Muscle of leg (tissue), 16 donors: ENCODE measurements at places on chromosomes 1 and 21. TPM values are rescaled to one million over a fixed set of nuclear protein-coding genes. Genes with fewer than 3 reads are reported as not detected.

DNA sequence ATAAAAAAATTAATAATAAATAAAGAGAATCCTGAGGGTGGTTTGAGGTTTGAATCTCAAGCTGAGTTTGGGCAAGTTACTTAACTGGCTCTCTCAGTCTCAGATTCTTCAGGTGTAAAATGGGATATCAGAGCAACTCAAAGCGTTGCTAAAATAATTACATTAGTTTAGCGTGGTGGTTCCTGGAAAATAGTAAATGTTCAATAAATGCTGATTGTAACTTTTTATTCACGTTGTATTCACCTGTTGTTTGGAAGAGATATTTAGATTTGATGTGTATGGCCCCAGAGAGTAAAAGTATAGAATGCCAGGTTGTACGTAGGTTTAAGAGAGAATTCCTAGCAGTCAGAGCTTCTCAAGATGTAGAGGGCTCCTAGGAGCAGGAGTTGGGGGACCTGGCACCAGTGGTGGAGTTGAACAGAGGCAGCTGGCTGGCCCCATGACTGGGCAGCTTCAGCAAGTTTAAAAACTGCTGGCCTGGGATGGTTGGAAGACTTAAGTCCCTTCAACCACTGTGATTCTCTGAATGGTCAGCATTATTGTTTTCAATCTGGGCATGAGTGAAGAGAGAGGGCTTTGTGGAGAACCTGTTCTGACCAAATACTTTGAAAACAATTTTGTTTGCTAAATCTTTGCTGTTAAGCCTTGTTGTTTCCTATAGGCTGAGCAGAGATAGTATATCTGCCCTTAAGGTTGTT is 22.4 kb downstream of the PRCC start:
- no peak overlapping the region for H3K27ac ChIP-seq
- no peak overlapping the region for H3K4me3 ChIP-seq
- H3K27me3 ChIP-seq, result no peaks in the 10 kb centered on the region
- no peaks in the 10 kb centered on the region for H3K4me1 ChIP-seq

DNA sequence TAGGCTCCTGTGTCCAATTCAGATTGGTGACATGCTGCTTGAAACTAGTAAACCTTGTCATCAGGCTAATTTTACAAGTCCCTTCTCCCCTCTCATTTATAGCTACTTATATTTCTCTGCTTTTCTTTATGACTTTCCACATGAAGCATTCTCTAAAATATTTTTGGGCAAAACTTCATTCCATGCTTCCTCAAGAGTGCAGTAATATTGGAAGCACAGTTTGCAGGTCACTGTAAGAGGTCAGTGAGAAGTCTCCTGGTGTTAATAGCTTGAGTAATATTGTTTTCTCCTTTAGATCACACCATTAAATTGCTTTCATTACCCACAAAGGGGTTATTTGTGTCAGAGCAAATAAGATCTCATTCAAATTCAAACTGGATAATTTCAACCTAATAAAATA is 46.6 kb downstream of the LPAR3 start:
- DNase-seq, result no peak
- no peaks in the 10 kb centered on the region for H3K36me3 ChIP-seq
- no peak overlapping the region for H3K4me3 ChIP-seq
- no peaks in the 10 kb centered on the region for H3K27me3 ChIP-seq
- H3K4me1 ChIP-seq, result no peaks in the 10 kb centered on the region

DNA sequence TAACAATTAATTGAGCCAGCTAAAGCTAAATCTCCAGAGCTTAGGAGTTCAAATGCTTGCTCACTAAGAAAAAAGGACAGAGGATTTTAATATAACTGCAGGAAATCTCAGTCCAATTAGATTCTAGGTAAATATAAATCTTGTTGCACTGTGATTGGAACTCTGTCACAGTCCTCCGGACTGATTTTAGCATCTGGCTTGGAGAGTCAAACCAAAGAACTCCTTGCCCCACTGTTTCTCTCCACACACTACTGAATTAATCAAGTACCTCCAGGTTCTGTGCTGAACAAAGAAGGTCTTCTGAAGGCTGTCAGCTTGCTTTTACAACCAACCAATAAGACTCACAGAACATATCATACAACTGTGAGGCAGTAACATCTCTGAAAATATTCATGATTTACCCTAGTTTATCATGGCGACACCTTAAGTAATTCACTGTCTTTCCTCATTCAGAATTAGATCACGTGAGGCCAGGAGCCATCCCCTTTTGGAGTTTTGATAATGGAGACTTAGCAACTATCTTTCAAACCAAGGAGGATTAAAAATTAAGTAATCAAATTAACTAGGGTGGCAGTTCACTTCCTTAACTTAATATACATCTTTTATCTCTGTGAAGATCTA is 176.0 kb downstream of the RERE start:
- no peak for DNase-seq
- H3K36me3 ChIP-seq, result no peaks in the 10 kb centered on the region
- no peaks in the 10 kb centered on the region for H3K4me1 ChIP-seq

GRCh38 chr1:191016765-191017164 is 539.1 kb upstream of the BRINP3 start:
- no peaks in the 10 kb centered on the region for H3K36me3 ChIP-seq
- H3K27ac ChIP-seq, result no peak overlapping the region
- no peak overlapping the region for H3K4me3 ChIP-seq
- H3K4me1 ChIP-seq, result no peaks in the 10 kb centered on the region
- DNase-seq, result no peak

- no peak for DNase-seq
- peaks cover 5% of the 10 kb centered on the region for H3K4me1 ChIP-seq
- H3K4me3 ChIP-seq, result no peak within 1 kb of the TSS
- no peak within 1 kb of the TSS for H3K27ac ChIP-seq
Measured at GRCh38 chr1:34781071-34781843, at the start of gene GJB3. GJB3 (plus strand) TSS chr1:34781214; CDS start chr1:34784763, 3,549 bp downstream.

DNA sequence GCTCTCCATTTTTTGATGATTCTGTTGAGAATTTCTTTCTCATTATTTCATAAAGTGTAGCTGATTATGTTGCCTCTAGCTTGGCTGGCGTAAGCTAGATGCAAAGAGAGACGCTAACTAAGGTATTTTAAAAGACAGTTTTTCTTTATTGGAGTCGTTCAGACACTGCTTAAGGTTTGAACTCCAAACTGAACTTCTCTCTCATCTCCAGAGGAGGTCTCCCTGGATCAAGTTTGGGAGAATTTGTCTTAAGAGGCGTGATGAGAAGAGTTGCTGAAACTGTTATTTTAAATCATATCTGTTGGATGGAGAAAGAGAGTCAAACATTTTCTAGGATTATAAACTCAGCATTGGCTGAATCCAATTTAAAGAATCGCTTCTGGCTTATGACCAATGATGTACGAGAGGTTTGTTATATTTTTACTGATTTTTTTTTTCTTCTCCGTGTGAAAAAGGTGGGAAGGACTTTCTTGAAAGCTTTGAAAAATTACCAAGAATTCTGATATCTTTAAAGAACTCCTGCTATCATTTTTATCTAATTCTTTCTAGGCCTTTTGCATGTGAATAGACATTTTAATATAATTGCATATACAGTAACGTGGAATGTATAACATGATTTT is 34.0 kb downstream of the MAP3K7CL start:
- no peaks in the 10 kb centered on the region for H3K27me3 ChIP-seq
- DNase-seq, result peak; percentile 88
- H3K27ac ChIP-seq, result no peak overlapping the region
- H3K36me3 ChIP-seq, result no peaks in the 10 kb centered on the region
- H3K4me1 ChIP-seq, result peaks cover 2% of the 10 kb centered on the region
- no peak overlapping the region for H3K4me3 ChIP-seq

The CFHR5 gene
- total RNA-seq, result under 0.01 TPM

The CCDC27 gene
- total RNA-seq, result not detected
